ENCODE measurements at places on chromosomes 7 and 10.

DNA sequence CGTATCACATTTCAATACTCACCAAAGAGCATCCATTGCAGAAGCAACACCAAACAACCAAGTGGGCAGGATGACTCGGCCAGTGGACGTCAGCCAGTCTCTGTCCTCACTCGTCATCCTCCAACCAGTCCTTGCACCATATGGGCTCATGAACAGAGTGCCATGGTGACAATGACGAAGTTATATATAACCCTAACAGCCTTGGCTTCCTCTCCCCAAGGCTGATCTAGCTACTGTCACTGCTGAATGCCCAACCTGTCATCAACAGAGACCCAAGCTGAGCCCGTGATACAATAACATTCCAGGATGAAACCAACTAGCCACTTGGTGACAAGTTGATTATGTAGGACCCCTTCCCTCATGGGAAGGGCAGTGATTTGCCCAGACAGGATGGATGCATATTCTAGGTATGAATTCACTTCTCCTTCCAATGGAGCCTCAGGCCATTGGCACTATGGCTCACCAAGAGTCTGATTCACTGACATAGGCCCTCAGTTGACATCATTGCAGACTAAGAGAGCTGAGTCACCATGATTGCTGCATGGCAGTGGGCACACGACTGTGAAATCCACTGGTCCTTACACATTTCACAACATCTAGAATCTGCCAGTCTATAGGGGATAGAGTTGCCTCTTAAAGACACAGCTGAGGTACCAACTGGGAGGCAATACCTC lies 26.3 kb upstream of the PPIF start:
- no peak for DNase-seq

GRCh38 chr10:24414597-24414996 lies 205.7 kb downstream of the KIAA1217 start:
- no peak for DNase-seq

GRCh38 chr7:72919256-72919775 lies 5.6 kb upstream of the POM121 start:
- no peak for DNase-seq

GRCh38 chr7:107503687-107504086 lies 33.8 kb downstream of the GPR22 start:
- no peak for DNase-seq

- no peak for DNase-seq
Measured at GRCh38 chr7:46054272-46054671, 133.2 kb upstream of the IGFBP3 start.

DNA sequence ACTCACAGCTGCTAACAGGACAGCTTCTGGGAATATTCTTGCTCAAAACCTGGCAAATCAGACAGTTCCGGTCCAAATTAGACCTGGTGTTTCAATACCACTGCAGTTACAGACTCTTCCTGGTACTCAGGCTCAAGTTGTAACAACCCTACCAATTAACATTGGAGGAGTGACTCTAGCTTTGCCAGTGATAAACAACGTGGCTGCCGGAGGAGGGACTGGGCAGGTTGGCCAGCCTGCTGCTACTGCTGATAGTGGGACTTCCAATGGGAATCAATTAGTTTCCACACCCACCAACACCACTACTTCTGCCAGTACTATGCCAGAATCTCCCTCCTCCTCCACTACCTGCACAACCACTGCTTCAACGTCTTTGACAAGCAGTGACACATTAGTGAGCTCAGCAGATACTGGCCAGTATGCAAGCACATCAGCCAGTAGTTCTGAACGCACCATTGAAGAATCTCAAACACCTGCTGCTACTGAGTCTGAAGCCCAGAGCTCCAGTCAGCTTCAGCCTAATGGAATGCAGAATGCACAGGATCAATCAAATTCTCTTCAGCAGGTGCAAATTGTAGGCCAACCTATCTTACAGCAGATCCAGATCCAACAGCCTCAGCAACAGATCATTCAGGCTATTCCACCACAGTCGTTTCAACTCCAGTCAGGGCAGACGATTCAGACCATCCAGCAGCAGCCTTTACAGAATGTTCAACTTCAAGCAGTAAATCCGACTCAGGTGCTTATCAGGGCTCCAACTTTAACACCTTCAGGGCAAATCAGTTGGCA lies 2.1 kb downstream of the SP4 start:
- DNase-seq, result no peak

- no peak for DNase-seq
Measured at GRCh38 chr7:70044064-70044463, 445.8 kb downstream of the AUTS2 start.

DNA sequence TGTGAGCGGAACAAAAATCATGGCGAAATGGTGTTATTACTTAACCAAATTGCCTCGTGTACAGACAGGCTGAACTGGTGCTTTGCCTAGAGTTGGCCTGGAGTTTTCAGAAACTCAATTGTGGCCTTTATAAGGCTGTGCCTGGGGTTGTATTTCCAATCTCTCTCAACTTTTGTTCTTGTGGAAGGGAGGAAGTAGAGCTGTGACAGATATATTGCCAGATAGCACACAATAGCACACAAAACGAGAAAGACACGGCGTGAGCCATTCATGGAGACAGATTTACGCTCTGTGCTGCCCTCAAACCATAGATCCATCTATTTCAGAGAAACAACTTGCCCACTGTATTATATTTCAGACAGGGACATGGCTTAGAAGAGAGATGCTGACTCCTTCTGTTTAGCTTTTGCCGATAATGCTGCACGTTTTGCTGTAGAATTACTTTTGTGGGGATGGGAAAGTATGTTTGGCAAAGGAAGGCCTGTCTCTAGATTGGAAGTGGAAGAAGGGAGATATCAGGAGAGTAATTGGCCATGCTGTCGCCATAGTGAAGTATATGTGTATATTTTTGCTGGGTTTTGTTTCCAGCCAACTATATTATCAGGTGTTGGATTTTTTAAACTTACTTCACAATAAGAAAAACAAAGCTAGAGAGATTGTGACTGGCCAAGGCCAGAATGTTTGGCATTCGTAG lies 80.4 kb downstream of the AUTS2 start:
- DNase-seq, result no peak

DNA sequence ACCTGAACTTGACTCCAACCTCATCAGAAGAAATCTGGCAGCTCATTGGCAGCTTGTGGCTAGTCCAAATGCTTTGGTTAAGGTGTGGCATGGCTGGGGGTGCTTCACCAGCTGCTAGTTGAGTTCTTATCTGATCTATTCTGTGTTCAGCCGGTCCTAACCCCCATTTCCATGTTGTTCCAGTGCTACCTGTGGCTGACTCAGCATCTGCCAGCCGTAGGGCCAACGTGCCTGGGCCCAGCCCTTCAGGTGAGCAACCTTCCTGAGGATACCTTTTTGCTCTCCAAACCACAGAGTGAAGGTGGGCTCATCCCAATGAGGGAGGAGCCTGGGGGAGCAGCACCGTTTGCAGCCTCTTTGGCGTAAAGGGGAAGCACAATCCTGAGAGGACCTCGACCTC lies 46.8 kb upstream of the C10orf120 start:
- no peak for DNase-seq

DNA sequence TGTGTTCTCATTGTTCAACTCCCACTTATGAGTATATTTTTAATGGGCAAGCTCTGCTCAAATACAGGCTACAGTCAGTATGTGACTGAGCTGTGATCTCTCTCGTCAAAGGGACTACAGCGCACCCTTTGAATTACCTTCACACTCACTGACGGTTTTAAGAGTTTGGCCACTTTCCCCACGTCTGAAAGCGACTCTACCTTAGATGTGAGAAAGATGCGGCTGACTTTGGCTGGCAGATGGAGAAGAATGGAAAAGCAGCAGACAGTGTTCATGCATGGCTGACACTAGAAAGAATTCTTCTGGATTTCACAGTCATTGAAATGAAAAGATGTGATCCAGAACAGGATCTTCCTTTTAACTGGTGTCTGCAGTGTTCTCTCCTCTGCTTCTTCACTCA lies 2.0 kb upstream of the ATRNL1 start:
- no peak for DNase-seq
